ENCODE measurements at places on chromosomes 13 and 19. TPM values are rescaled to one million over a fixed set of nuclear protein-coding genes. Genes with fewer than 3 reads are reported as not detected.

DNA sequence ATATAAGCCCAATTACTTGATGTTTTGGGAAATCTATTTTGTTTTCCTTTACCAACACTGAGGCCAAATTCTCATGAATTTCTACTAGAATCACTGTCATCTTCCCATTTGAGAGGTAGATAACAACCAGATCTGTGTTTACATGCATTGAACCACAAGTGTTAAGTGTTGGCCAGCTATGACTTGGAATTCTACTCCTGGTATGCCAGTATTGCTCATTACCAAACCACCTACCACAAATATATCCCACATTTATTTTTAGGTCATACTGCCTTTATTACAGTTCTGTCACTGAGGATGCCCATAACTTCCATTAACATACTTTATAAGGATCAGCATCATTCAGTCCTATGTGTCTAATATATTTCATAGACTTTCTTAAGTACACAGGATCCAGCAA lies 328.9 kb downstream of the DIAPH3 start:
- no peak for DNase-seq
- H3K4me1 ChIP-seq = no peaks in the 10 kb centered on the region
- no peaks in the 10 kb centered on the region for H3K36me3 ChIP-seq
- no peak overlapping the region for H3K27ac ChIP-seq

DNA sequence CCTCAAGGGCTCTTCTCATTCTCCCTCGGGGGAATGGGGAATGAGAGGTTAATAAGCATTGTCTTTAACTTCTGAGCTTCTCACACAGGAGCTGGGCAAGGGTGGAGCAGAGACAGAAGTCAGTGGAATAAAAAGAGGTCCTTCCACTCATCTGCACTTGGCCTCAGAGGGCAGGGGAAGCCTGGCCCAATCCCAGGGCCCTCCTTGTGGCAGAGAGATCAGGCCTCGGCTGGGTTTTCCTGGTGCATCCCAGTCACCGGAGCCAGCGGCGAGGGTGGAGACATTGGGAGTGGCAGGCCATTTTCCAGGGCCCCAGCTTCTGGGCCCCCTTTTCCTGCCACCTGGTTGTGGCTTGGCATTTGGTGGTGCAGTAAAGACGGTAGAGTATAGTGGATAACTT lies 10.6 kb downstream of the CALM3 start:
- peaks cover 52% of the 10 kb centered on the region for H3K4me1 ChIP-seq
- H3K36me3 ChIP-seq = peaks cover 30% of the 10 kb centered on the region
- peak overlapping the region; percentile 71 for H3K27ac ChIP-seq
- DNase-seq = no peak
- H3K27me3 ChIP-seq = no peaks in the 10 kb centered on the region

- H3K27me3 ChIP-seq = peaks cover 2% of the 10 kb centered on the region
- H3K4me1 ChIP-seq = no peaks in the 10 kb centered on the region
- no peaks in the 10 kb centered on the region for H3K36me3 ChIP-seq
- DNase-seq = no peak
- no peak overlapping the region for H3K4me3 ChIP-seq
Measured at GRCh38 chr19:30386551-30387143, 14.5 kb downstream of the ZNF536 start.

DNA sequence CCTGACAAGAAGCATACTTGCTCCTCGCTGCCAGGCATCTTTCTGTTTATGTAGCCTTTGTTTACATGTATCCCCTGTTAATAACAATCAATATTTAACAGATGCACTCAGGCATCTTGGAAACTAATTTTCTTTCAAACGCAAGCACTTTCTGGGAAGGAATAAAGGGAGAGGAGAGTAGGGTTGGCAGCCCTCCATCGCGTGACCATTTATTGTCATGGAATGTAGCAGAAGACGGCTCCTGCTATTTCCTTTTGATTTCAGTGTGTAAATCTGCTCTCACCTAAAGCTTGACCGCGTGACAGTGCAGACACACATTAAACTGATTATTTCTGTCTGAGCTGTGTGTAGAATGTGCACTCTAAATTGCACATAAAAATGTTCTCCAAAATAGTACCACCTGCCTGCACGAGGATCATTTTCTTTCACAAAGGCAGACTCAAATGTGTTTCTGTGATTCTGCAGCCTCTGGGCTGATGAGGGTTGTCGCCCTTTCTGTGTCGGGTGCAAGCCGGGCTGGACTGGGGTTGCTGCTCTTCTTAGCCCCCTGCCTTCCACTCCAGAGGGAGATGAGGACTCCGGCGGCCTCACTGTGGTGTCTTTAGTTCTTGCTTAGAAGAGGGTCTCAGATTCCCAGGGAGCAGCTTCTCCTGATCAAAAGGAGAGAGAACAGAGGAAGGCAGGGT lies 223.5 kb upstream of the MAB21L1 start:
- no peaks in the 10 kb centered on the region for H3K36me3 ChIP-seq
- H3K27me3 ChIP-seq = peaks cover 4% of the 10 kb centered on the region
- H3K4me3 ChIP-seq = no peak overlapping the region
- DNase-seq = no peak
- H3K27ac ChIP-seq = no peak overlapping the region

DNA sequence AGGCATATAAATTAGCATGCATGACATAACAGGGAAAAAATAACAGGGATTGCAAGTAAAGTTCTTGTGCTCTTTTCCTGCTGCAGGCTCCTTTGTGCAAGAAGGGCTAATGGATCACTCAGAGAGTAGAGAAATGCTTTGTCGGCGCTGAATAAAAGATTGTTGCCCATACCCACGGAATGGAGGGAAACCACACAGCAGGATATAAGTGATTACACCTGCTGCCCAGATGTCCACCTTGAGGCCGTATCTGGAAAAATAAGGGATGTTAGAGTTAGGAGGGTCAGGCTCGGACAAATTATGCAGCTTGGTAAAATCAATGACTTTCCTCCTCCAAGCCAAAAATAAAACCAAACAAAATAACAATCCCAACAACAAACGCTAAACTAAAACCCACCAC lies 322.3 kb downstream of the DCLK1 start:
- no peak for DNase-seq
- no peaks in the 10 kb centered on the region for H3K36me3 ChIP-seq
- H3K4me1 ChIP-seq = no peaks in the 10 kb centered on the region

The MIER2 gene
- total RNA-seq = 22.1 TPM

The GRIN2D gene
- total RNA-seq = 0.07 TPM

All from activated CD4-positive, alpha-beta memory T cell treated with anti-CD3 and anti-CD28 coated beads for 36 hours (primary cell).